ENCODE measurements at places on chromosomes 7 and 10.

GRCh38 chr7:101216860-101217387 lies 457 bp downstream of the PLOD3 start:
- no peak for DNase-seq

- DNase-seq = no peak
Measured at GRCh38 chr10:86856156-86856555, 99.7 kb downstream of the BMPR1A start.

- DNase-seq = no peak
Measured at GRCh38 chr7:143384148-143384547, 3.0 kb downstream of the ZYX start.

GRCh38 chr10:17001961-17002749 lies 127.5 kb downstream of the CUBN start:
- DNase-seq = no peak

All from inflammatory macrophage (primary cell).